ENCODE measurements at places on chromosomes 3 and 15.

- no peak for DNase-seq
These were observed 137.5 kb upstream of the FOXB1 start for GRCh38 chr15:59866642-59867041.

DNA sequence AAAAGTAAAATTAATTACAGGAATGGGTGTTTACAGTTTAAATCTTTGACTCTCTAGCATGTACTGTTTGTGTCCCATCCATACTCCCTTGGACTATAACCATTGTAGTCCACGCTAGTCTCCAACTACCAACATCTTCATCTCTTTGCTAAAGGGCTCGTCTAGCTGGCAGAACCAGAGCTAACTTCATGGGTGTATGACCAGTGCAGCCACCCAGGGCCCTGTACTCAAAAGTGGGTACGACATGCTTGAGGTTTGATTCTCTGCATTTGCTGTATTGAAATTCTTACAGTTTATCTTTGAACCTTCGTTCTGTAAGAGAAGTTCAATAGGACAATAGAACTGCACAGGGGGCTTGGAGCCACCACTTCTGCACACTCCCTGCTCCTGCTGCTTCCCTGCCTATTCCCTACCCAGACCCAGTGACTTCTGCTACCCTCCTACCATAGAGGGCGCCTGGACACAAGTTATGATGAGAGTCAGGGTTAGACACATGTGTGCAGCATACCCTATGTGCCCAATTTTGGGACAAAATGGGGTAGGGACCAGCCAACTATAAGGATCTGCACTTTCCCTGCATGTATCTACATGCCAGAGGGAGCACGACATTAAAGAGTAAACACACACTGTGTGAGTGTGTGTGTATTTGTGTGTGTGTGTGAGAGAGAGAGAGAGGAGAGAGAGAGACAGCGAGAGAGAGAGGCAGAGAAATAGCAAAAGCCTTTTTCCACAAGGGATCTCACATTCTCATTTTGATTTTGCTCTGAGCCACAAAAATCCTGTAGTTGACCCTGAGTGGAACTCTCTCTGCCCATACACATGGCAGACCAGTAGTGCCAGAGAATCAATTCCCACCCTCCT lies 59.0 kb upstream of the NECTIN3 start:
- DNase-seq, result no peak

DNA sequence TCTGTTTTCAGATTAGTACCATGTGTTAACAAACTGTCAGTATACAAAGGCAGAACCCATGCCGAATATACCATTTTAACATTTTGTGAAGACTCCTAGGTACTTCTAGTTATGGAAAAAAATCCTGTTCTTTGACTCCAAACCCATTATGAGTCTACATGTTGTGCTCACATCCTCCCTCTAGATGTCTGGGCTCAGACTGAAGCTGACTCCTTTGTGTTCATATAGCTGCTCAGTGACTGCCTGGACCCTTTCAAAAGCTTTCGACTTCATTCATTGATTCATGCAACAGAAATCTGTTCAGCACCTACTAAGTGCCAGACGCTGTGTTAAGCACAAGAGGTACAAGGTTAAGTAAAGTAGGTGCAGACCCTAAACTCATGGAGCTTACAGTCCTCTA lies 60.5 kb downstream of the MEGF11 start:
- no peak for DNase-seq

DNA sequence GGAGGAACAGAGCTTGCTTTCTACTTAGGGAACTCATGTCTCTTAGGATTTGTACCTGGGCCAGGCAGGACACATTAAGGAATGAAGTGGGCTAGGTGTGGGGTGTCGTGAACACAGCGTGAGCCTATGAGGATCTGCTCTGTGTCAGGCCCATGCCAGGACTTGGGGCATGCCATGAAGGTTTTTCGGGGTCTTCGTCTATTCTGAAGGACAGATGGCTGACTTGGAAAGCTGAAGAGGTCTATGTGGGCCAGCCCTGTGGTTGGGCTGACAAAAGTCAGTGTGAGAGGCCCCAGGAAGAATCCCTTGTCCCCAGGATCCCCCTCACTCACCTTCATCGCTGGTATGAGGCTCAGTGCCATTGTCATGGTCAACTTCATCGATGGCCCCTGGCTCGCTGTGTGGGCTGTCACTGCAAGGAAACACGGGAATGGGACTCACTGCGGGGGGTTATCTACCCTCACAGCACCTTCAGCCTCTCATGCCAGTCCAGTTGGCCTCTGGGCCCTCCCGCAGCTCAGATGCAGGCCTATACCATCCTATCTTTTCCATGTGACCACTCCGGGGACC lies 46.8 kb upstream of the RAD18 start:
- DNase-seq, result no peak

GRCh38 chr3:30954426-30954825 lies 60.0 kb upstream of the GADL1 start:
- no peak for DNase-seq

- DNase-seq, result no peak
These were observed 3.2 kb downstream of the CD276 start for GRCh38 chr15:73687351-73687750.

- no peak for DNase-seq
These were observed 107.4 kb downstream of the NR1D2 start for GRCh38 chr3:24052446-24052845.

DNA sequence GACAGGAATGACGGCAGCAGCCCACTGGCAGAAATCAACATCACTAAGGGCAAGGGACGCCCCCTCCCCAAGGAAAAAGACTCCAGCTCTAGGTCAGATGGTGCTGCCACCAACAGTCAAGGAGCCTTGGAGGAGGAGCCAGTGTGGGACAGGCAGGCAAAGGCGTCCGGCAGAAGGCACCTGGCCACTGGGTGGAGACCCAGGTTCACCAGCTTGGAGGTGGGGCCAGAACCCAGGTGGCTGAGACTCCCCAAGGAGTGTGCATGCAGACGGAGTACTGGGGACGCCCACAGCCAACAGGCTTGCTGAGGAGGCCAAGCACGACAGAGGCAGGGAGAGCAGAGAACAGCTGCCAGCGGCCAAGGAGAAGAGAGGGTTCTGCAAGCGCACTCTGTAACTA lies 35.2 kb downstream of the PTPN23 start:
- DNase-seq, result no peak

GRCh38 chr15:65110676-65111292 lies 4.2 kb downstream of the UBAP1L start:
- DNase-seq, result no peak

DNA sequence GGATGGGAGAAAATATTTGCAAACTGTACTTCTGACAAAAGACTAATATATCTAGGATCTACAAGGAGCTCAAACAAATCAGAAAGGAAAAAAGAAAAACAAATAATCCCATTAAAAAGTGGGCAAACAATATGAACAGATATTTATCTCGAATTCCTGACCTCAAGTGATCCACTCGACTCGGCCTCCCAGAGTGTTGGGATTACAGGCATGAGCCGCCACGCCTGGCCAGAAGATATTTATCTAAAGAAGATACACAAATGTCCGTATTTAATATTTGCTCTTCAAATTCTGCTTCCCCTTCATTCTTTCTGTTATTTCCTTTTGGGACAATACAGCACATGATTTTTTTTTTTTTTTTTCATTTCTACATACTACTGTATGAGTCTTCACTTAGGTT lies 151.7 kb upstream of the GRM7 start:
- no peak for DNase-seq

GRCh38 chr15:95663156-95664100 lies 667.1 kb upstream of the NR2F2 start:
- DNase-seq, result peak; percentile 63

DNA sequence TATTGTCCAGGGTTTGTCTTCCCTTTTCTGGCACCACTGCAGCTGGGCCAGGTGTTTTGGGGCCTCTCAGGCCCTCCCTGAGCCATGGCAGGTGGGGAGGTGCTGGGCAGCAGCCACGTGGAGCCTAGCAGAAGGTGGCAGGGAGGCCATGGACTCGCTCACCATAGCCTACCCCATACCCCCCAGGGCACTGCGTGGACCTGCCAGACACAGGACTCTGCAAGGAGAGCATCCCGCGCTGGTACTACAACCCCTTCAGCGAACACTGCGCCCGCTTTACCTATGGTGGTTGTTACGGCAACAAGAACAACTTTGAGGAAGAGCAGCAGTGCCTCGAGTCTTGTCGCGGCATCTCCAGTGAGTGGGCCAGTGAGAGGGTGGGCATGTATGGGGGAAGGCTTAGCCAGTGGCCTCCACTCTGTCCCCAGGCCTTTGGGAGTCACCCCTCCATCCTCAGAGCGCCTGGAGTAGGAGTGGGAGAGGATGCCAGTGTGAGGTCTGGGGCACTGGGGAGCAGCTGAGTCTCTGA lies 11.9 kb downstream of the SPINT1 start:
- DNase-seq, result no peak

DNA sequence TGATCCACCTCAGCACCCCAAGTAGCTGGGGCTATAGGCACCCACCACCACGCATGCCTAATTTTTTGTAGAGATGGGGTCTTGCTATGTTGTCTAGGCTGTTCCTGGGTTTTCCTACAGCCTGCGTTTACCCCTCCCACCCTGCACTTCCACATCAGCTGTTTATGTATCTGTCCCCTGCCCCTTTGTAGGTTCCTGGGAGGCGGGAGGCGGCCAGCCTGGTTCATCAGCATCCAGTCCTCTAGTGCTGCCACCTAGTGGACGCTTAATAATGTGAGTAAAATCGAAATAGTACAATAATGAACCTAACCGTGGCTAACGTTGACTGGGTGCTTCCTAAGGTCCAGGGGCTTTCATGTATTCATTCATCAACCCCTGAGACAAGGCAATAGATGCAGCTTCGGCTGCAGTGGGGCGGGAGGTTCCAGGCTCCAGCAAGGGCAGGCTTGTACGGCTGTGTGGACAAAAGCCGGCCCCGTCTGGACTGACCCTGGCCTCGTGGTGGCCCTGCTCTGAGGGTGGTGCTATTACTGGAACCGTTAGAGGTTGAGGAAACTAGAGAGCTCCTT lies 1.2 kb upstream of the LCTL start:
- DNase-seq, result no peak

GRCh38 chr3:136577791-136578190 lies 174.4 kb downstream of the STAG1 start:
- DNase-seq, result no peak

- DNase-seq, result no peak
These were observed 2.9 kb upstream of the JAGN1 start for GRCh38 chr3:9887480-9887879.

DNA sequence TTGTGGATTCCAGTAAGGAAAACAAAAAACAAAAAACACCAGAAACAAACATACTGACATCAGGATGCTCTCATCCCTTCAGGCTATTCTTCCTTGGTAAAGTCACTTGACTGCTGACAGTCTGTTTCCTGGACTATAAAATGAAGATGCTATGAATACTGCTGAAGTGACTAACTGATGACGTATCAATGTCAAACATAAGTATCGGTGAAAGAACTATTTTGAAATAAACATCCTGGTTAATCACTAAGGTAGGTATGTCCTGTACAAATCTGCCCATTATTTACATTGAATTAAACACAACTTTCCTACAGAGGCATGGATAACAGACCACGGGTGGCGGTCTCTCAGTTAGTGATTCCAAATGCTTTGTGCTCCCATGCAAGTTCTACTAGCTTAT lies 45.9 kb downstream of the CHAC1 start:
- DNase-seq, result peak; percentile 25

- DNase-seq, result no peak
These were observed 9.5 kb downstream of the FAM3D start for GRCh38 chr3:58657036-58657520.

- no peak for DNase-seq
These were observed 53.9 kb downstream of the ROPN1B start for GRCh38 chr3:126022741-126023359.

DNA sequence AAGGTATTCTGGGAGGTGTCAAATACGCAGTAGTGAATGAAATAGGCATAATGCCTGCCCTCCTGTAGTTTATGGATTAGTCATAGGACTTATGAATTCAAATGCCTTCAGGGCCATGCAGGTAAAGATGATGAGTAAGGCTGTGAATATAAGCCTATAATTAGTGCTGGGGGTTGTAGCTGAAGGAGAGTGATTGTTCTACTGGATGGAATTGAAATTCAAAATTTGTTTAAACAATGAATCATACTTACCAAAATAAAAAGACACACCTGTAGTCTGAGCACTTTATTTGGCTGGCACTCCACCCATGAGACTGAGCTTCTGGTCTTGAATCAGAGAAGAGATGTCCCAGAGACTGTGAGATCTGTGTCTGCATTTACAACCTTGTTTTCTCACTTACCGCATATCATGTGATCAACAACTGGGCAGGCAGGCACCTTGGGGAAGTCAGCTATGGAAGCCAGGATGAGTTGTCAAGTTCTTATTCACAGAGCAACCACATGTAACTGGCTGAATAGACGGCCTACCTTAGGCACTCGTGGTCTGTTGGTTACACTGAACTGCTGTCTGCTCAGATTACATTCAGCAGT lies 291.8 kb downstream of the NAALADL2 start:
- no peak for DNase-seq

DNA sequence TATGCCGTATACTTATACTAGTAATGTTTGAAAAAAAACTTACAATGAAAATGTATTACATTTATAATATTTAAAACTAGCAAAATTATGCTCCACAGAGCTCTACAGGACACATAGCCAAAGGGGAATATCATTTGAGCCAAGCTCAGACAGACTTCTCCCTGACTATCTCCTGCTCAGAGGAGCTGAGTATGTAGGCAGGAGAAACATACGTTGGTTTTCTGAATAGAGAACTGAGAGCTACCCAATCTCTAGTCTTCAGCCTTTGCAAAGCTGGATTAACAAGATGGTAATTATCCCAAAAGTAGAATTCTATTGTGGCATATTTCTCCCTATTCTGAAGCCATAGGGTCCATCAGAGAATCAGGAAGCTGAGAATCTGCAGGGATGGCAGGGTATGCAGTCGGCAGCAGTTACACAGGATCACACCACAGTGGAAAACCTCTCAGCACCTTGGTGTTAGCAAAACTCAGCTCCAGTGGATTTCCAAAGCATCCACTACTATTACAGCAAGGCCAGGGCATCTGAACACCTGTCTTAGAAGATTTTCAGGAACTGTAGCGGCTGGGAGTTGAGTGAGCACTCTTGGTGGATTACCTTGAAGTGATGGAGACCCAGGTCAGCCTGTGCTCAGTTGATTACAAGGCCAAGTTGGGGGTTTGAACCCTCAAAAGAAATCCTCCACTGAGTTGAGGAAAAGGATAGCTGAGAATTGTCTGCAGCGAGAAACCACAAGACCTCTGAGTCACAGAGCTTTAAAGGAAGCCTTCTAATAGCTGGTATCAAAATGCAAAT lies 30.1 kb downstream of the GPR15 start:
- DNase-seq, result no peak

- DNase-seq, result no peak
These were observed 5.9 kb downstream of the TGM4 start for GRCh38 chr3:44880284-44880683.

DNA sequence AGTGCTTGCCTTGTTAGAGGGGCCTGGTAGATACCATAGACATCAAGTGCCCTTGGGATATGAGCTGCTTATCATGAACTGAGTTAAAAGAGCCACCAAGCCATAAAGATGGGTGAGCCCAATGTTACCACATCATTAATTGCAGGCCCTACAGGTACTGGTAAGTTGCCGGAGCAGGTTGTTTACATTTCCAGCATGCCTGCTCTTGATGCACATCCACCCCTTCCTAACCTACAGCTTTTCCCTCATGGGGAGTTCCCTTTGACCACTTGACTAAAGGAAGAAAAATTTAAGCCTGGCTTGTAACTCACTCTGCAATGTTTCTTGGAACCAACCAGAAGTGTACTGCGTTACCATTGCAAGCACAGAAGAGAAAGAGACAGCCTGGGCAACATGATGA lies 24.7 kb upstream of the ULK4 start:
- DNase-seq, result no peak

GRCh38 chr3:186257866-186258265 lies 104.2 kb downstream of the DGKG start:
- peak; percentile 78 for DNase-seq

Data from skeletal muscle cell (primary cell).